HT1080 (cell line): ENCODE measurements at places on chromosomes 1 and 21.

DNA sequence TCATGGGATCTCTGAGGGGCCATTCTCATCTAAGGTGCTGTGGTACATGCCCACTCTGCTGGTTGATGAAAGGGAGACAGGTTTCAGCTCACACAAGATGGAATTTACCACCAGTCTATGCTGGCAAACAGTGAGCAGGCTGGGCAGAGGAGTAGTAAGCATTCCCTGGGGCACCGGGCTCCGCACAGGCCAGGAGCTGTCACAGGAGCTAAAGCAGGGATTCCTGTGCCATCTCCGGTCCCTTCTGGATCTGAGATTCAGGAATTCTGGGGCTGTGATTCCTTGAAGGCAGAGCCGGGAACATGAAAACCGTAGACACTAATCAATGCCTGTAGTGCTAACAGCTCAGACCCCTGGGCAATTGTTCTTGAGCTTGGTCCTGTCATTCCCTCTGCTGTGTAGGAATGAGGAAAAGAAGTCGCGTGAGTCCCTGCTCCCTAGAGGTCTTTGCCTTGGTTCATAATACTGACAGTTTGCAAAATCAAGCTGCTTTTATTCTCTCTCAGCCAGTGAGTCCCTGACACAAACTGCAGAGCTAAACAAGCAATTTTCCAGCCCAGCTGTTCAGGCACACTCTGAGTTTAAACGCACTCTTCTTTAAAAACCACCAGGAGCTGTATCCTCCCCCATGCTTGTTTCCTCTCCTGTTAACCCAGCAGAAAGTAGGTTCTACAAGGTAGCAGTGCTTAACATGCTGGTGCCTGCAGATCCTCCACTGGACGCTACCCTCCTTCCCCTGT, 52.5 kb downstream of the MDM4 start:
- no peak for DNase-seq

- DNase-seq = peak; percentile 70
Measured at GRCh38 chr1:69911301-69911801, 294.0 kb downstream of the LRRC40 start.

DNA sequence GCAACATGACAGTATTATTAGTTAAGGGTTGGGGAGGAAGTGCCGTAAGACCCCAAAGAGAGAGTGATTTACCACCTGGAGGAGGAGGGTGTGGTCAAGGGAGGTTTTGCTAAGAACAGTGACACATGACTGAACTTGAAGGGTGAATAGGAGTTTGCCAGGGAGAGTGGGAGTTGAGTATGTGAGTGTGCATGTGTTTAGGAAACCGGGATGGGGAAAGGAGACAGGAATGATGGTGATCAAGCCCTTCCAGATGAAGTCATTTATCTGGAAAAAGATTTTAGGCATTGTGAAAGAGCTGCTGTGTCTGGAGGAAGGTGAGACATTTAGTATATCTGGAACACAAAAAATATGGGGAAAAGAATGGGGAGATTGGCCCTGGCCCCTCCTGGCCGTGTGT, 28.1 kb upstream of the IL10 start:
- no peak for DNase-seq

- no peak for DNase-seq
Measured at GRCh38 chr1:105419030-105419429, 1637.4 kb upstream of the PRMT6 start.

- DNase-seq = no peak
Measured at GRCh38 chr1:203288400-203288799, 16.9 kb upstream of the BTG2 start.

GRCh38 chr1:45802343-45803298, 791 bp upstream of the MAST2 start:
- DNase-seq = peak; percentile 96

- no peak for DNase-seq
Measured at GRCh38 chr1:92901126-92901525, 60.1 kb downstream of the DIPK1A start.

GRCh38 chr1:101567582-101568189, 330.9 kb downstream of the S1PR1 start:
- DNase-seq = peak; percentile 54

DNA sequence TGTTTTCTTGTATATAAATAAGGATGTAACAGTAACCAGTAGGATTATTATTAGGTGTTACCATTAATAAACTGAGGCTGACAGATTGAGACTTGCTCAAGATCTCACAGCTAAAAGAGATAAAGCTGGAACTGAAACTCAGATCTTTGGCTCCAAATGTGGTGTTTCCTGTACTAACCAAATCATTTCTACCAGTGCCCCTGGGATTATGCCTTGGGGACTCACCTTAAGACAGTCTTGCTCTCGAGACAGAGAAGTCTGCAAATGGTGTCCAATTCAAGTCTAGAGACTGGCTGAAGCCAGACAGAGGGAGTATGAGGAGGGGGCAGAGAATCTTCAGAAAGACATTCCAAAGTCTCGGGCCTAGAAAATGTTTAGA, 593 bp upstream of the CD53 start:
- no peak for DNase-seq

DNA sequence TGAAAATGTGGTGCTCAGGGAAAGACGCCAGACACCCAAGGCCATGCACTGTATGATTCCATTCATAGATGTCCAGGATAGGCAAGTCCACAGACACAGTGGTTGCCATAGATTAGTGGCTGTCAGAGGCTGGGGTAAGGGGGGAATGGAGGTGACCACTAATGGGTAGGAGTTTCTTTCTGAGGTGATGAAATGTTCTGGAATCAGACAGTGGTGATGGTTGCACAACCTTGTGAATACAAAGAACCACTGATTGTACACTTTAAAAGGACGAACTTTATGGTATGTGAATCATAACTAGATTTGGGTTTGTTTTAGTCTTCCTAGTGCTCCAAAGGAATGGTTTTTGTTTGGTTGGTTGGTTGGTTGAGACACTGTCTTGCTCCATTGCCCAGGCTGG, 51.7 kb downstream of the PRAMEF20 start:
- DNase-seq = no peak

DNA sequence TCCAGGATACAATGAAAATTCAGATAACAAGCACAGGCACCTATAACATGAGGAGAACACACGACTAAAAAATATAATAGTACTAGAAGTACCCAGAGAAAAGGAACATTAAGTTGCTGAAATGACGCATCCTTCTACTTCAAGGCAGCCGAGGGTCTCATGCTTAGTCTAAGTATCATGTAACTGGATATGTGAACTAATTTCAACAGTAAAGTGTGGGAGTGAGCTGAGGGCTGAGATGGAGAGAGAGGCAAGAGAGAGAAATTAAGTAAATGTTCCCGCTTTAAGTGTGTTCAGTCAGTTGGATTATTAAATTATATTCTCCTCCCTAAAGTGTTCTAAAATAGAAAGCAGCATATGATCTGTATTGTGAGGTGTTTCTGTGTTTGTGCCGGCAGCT, 152.2 kb upstream of the KRTAP19-8 start:
- DNase-seq = no peak

DNA sequence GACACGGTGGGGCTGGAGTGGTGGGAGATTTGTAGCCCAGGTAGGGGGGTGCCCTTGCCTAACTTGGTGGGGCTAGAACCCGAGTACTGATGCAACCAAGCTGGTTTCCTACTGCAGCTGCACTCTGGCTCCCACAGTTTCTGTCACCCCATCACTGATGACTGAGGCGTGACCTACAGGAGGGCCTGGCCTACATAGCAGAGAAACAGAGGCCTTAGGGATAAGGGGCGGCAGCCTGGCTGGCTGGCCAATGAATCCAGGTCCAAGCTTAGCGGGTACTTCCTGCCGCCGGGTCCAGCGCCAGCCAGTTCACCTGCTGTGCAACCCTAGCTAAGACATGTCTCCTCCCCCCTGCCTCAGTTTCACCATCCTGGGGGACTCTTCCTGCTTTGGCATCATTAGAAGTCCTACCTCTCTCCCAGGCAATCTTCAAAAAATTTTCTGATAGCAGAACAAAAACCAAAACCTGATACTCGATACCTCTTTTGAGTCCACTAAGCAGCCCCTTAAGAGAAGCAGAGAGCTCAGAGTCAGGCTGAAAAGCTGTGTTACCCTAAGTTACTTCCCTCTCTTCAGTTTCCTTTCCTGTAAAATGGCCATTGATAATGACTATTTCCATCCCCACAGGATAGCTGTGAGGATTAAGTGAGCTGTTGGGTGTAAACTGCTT, 27.3 kb upstream of the RNF19B start:
- DNase-seq = no peak

DNA sequence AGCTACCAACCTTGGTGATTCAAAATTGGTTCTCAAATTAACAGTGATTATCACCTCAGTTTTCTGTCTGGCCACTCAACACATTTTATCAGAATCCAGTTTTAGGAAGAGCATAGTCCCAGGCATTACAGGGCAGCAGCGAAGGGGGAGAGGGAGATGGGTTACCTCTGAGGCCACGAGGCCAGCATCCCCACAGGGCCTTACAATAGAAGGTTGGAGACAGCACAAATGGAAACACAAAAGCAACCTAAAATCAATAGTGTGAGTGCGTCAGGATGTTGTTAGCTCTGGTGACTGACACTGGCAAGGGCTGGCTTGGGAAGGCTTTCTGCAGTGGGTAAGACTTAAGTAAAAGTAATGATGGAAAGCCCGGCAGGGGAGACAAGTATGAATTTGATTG, 79.5 kb downstream of the JAK1 start:
- no peak for DNase-seq

DNA sequence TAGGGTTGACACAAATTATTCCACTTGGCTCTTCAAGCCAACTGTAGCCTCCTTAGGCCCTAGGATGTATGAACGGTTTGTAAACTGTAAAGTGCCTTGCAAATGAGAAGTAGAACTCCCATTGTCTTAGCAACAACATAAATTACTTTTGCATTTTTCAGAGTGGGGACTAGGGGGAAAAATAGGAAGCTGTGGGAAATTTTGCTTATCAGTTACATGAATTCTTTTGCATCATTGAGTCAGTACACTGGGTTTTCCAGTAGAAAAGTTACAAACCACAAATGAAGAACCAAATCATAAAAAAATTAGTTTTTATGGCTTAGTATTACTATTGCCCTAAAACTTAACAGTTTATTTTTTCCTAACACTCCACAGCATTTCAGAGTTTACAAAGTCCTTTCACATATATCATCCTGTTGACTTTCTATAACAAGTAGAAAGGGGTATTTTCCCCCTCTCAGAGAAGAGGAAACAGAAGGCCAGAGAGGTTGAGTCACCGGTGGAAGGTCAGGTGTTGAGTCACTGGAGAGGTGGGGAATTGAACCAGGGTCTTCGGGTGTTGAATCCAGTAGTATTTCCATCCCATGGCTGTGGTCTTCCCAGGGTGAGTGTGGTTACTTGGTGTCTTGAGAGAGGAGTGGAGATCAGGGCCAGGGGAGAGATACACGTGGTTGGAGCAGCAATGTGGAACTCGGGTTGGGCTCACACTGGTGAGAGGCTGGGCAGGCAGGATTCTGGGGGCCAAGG, 71.9 kb upstream of the USP24 start:
- DNase-seq = peak; percentile 50

DNA sequence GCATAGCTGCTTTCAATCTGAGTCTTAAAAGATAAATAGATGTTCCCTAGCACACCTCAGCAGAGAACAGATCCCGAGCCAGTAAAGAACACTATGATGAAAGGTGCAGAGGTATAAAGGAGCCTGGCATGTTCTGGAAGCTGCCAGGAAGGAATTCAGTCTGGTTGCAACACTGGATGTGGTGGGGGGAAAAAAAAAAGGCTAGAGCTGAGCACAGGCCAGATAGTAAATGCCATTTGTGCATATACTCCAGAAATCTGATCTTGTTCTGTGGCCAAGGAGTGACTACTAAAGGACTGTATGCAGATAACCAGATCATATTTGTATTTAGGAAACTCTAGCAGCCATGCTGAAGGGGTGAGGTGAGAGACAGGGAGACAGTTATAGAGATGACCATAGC, 240.3 kb downstream of the VAV3 start:
- DNase-seq = peak; percentile 36

DNA sequence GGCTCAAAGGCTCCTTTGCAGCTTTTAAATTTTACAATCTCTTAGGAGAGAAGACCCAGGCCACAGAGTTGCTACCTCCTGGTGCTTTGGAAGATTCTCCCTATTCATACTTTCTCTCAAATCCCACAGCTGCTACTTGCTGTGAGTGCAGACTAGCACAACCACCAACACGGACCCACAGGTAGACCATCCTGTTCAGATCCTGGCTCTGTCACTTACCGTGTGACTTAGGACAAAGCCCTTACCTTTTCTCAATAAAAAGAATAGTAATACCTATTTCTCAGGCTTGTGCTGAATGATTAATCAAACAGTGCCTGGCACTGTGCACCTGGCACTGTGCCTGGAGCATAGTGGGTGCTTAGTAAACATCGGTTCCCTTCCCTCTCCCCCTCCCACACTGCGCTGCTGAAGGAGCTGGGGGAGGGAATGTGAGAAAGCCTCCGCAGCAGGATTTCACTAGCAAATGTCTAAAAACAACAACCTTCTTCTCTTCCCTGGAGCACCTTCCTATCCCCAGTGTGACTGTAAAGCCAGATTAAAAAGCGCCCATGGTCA, 81.7 kb downstream of the PGM1 start:
- DNase-seq = no peak

- DNase-seq = peak; percentile 24
Measured at GRCh38 chr1:168285521-168285790, 4.8 kb downstream of the TBX19 start.

DNA sequence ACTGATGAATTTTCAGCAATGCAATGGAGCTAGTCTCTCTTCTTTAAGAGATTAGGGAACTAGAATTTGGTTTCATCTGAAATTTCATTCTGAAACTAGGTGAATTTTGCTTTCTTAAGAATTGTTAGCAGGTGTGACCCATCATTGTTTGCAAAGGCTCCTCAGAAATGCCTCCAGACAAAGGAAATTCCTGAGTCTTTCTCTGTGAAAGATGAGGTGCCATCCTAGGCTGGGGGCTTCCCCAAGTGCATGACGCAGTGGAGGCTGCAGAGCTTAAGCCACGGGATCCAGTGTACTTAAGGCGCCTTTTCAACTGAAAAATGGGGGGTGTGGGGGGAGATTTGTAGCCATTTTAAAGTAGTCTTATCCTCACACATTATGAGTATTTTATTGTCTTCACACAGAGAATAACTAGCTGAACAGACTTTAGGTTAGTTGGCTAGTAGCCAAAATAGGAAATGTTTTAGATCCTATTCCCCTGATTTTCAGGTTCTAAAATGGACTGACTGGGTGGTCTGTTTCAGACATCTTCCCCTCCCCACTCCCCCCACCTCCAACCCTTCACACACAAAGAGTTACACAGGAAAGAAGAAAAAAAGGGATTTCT, 202.0 kb downstream of the NFIA start:
- no peak for DNase-seq

DNA sequence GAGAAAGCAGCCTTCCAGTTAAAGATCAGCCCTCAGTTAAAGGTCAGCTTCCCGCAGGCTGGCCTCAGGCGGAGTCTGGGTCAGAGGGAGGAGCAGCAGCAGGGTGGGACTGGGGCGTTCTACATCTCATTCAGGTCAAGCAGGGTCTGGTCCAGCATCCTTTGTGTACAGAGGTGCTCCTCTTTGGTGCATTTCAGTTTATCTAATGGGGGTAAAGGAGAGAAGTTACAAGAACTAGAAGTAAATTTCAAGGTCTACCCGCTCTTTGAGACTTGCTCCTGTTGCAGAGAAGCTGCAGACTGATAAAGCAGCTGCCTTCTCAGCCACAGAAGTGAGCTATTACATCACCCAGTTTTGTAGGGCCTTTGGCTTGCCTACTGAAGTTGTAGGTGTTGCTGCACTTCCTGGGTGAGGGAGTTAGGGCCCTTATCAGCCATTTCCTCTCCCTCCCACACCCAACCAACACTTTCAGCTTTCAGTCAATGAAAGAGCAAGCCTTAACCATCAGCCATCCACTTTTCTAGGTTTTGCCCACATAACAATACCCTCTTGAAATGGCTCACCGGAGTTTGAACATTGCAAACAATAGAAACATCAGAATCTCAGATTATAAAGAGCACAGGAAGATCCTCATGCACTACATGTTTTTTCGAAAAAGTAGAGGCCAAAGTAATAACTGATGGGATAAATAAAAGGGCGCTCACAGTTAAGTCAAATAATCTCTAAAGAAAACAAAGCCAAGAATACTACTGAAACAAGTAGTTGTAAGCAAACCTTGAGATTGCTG, 2.8 kb upstream of the NUP210L start:
- no peak for DNase-seq
